ENCODE measurements at places on chromosomes 11 and 22. TPM values are rescaled to one million over a fixed set of nuclear protein-coding genes. Genes with fewer than 3 reads are reported as not detected.

SCUBE1 gene
- 2.0 TPM for total RNA-seq

PATE4 gene
- not detected for total RNA-seq

SLC22A12 gene
- total RNA-seq: not detected

VWCE gene
- 0.09 TPM for total RNA-seq

TMEM121B gene
- total RNA-seq: 0.18 TPM
